Thoracic aorta (tissue), 2 donors: ENCODE measurements at places on chromosomes 12 and 14. TPM values are rescaled to one million over a fixed set of nuclear protein-coding genes. Genes with fewer than 3 reads are reported as not detected.

- no peak for DNase-seq
Measured at GRCh38 chr12:111314953-111315539, 53.8 kb downstream of the PHETA1 start.

DNA sequence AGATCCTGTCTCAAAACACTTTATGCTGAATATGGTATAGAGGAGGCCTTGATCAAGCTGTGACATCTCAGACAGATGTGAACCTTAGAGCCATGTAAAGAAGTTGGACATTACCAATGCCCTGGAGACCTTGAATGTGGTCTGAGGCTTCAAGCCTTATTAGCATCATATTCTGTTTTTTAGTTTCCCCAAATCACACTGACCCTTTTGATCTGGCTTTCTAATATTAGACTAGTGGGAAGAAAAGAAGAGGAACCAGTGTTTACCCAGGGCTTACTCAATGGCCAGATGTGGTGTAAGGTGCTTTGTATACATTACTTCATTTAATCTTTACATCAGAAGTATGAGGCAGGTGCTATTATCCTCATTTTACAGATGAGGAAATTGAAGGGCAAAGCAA is 10.6 kb upstream of the TBPL2 start:
- DNase-seq = no peak

- DNase-seq = no peak
Measured at GRCh38 chr12:102407776-102408486, 72.4 kb downstream of the IGF1 start.

GRCh38 chr12:44874981-44875416 is 1.1 kb downstream of the NELL2 start:
- no peak for DNase-seq

- no peak for DNase-seq
Measured at GRCh38 chr14:104317492-104317805, 179.1 kb downstream of the KIF26A start.

DNA sequence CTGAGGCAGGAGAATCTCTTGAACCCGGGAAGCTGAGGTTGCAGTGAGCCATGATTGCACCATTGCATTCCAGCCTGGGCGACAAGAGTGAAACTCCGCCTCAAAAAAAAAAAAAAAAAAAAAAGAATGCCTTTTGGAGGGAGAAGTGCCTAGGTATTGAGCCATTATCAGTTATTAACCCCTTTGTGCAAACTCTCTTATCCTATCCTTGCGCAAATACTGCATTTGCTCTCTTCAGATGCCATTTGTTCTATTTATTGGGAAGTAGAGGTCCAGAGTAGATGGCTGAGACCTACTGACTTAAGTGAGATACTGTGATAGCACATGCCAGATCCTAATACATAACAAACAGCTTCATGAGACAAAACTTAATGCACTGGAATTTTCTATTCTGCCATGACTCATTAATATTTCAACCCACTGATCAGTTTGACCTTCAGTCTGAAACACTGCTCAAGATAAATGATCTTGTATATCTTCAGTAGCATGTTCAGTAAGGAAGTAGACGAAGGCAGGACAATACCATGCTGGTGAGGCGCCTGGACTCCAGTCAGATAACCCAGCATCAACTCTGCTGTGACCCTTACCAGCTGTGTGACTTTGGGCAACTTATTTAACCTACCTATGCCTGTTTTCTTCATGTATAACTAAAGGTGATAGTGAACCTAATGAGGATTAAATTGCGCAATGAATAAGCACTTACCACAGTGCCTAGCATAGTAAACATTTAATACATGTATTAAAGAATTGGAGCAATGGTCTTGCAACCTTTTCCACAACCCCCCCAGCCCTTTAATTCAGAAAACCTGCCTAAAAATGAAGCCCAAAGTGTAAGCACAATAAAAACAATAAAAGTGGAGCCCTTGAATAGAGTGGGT is 5.7 kb upstream of the DNAAF2 start:
- DNase-seq = no peak

GRCh38 chr12:130981074-130981742 is 27.5 kb downstream of the ADGRD1 start:
- DNase-seq = no peak

- no peak for DNase-seq
Measured at GRCh38 chr12:25262389-25263074, 11.8 kb upstream of the KRAS start.

- DNase-seq = no peak
Measured at GRCh38 chr14:23404331-23404900, 3.7 kb downstream of the MYH6 start.

- no peak for DNase-seq
Measured at GRCh38 chr14:61553730-61554641, 141.3 kb upstream of the HIF1A start.

- no peak for DNase-seq
Measured at GRCh38 chr12:9133216-9133916, 17.6 kb upstream of the A2M start.

- no peak for DNase-seq
Measured at GRCh38 chr14:91424813-91425530, 7.4 kb upstream of the CCDC88C start.

- DNase-seq = no peak
Measured at GRCh38 chr12:100484183-100484886, 10.7 kb downstream of the NR1H4 start.

DNA sequence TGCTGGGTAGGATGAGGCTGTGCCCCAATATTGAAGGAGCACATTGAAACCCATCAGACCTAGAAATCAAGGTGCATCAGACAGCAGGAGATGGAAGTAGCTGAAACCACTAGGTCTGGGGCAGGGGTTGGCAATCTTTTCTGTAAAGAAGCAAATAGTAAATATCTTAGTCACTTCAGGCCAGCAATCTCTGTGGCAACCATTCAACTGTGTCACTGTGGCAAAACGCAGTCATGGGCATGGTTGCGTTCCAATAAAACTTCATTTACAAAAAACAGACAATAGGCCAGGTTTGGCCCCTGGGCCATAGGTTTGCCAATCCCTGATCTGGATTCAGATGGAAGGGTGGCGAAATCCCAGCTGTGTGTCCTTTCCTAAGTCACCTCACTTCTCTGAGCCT is 397.3 kb downstream of the MED13L start:
- DNase-seq = no peak

- DNase-seq = no peak
Measured at GRCh38 chr14:76186308-76187027, 34.7 kb downstream of the GPATCH2L start.

DNA sequence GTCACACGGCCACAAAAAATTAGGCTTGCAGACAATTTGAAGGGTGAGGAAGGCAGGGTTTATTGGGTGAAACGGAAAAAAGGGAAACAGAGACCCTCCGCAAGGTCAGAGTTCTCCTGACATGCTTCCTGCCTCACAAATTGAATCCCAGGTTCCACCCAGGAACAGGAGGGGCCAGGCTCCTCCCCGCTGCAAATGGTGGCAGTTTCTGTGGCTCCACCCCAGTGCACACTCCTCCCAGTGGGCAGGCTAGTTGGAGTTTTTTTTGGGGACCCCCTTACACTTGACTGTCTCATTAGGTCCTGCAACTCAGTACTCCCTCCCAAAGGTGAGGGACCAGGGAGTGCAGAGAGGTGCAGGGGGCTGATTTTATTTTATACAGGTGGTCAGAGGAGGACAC is 39.4 kb upstream of the PPP1CC start:
- no peak for DNase-seq

GRCh38 chr12:75561921-75562320 is 50.5 kb upstream of the KRR1 start:
- DNase-seq = no peak

GRCh38 chr12:28958553-28959195 is 190.4 kb upstream of the FAR2 start:
- DNase-seq = no peak

DNA sequence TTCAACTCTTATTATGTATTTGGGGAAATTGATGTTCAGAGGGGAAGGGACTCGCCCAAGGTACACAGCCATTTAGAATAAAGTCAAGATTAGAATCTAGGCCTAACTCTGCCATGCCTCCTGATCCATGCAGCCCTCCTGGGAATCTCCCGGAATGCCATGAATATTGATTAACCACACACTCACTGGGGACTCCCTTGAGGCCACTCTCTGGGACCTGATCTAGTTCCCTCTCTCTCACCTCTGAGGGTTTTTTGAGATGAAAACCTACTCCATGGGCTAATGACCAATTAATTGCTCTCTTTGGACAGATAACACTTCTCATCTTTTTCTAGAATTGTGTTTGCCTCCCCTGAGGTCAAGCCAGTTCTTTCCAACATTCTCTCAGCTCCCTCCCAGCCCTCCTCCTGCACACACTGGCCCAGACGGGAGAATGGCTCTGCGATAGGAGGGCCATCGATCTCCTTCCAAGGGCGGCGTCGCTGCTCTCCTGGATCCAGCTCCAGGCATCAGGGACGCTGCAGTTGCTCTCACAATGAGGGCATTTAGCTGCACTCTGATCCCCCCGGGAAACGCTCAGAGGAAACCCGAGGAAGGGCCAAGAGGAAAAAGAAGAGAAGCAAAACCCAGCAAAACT is 22.6 kb downstream of the WSCD2 start:
- no peak for DNase-seq

DNA sequence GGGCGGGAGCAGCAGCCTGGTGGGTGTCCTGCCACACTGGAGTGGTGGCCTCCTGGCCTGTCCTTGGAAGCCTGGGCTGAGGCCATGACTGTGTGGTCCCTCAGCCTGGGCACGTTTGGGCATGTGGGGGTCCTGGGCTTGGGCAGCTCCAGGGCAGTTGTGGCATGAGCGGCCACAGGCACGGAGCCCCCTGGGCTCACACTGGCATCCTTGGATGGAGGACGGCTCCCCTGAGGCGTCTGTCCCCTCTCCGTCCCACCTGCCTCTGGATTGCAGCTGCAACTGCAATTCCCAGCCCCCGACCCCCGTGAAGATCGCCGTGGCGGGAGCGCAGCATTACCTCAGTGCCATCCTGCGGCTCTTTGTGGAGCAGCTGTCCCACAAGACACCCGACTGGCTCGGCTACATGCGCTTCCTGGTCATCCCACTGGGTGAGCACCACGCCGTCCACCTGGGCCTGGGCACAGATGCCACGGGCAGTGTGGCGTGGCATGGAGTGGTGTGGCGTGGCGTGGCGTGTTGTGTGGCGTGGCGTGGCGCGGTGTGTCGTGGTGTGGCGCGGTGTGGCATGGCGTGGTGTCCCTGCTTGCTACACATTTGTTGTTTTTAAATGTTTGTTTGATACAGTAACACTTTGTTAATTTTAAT is 15.1 kb upstream of the TEX22 start:
- DNase-seq = no peak

GRCh38 chr14:89652352-89652751 is 235.3 kb upstream of the FOXN3 start:
- no peak for DNase-seq

- DNase-seq = no peak
Measured at GRCh38 chr12:19409376-19409775, 29.9 kb upstream of the AEBP2 start.

KRT85 gene
- not detected for total RNA-seq

CYP46A1 gene
- 1.3 TPM for total RNA-seq

TMEM63C gene
- total RNA-seq = not detected

PLXNC1 gene
- total RNA-seq = 8.5 TPM

GALNT6 gene
- total RNA-seq = 11.5 TPM

SRRM4 gene
- total RNA-seq = not detected

KLRD1 gene
- total RNA-seq = 13.0 TPM

CLEC7A gene
- total RNA-seq = 24.3 TPM

TMEM121 gene
- total RNA-seq = 5.5 TPM

FOXG1 gene
- total RNA-seq = not detected

FSCB gene
- total RNA-seq = 1.2 TPM

DHH gene
- total RNA-seq = 2.4 TPM

CACNA2D4 gene
- 8.7 TPM for total RNA-seq

CELA1 gene
- not detected for total RNA-seq

KRT71 gene
- total RNA-seq = not detected

PLCZ1 gene
- total RNA-seq = not detected

WDHD1 gene
- total RNA-seq = 1.8 TPM

CHGA gene
- total RNA-seq = not detected

RPS6KL1 gene
- total RNA-seq = 17.6 TPM
